ENCODE measurements at places on chromosomes 6 and 20.

DNA sequence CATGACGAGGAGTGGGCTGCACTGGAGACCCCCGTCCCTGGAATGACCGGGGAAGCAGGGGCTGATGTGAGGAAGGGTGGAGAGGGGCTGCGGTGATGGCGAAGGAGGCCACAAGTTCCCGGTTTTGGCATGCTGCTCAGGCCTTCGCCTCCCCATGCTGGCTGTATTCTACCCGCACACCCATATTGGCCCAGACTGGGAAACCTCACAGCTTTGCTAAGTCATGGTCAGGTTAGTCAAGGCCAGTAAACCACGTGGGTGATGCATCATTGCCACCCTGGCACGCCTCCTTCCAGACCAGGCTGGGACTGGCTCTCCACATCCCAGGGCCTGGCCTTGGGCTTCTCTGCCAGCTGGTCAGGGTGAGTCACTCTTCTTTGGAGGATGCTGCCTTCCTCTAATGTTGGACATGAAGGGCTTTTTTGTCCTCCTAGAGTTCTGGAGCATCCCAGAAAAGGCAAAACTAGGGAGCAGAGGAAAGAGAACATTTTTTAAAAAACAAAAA lies 53.8 kb downstream of the PCNA start:
- H3K27ac ChIP-seq: no peak overlapping the region
- no peak overlapping the region for H3K4me3 ChIP-seq
- H3K36me3 ChIP-seq: no peaks in the 10 kb centered on the region
- no peaks in the 10 kb centered on the region for H3K4me1 ChIP-seq

GRCh38 chr6:125192610-125192930 lies 39.0 kb downstream of the TPD52L1 start:
- no peaks in the 10 kb centered on the region for H3K27me3 ChIP-seq
- DNase-seq: no peak
- no peaks in the 10 kb centered on the region for H3K4me1 ChIP-seq
- H3K27ac ChIP-seq: no peak overlapping the region
- H3K36me3 ChIP-seq: no peaks in the 10 kb centered on the region
- H3K4me3 ChIP-seq: no peak overlapping the region

GRCh38 chr20:31820228-31820627 lies 1.1 kb downstream of the MYLK2 start:
- H3K4me1 ChIP-seq: no peaks in the 10 kb centered on the region
- no peak overlapping the region for H3K27ac ChIP-seq
- H3K36me3 ChIP-seq: no peaks in the 10 kb centered on the region
- no peak for DNase-seq
- H3K27me3 ChIP-seq: no peaks in the 10 kb centered on the region
- no peak overlapping the region for H3K4me3 ChIP-seq

DNA sequence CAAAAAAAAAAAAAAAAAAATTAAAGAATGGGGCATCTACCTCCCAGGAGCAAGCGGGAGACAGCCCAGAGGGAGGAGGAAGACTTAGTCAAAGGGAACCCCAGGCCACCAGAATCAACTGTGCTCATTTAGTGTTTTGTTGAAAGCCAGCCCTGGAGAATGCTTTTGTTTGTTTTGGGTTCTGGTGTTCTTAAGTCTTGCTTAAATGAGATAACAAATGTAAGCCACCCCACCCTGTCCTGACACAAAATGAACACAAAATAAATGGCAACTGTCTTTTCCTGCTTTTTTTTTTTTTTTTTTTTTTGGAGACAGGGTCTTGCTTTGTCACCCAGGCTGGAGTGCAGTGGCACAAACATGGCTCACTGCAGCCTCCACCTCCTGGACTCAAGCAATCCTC lies 165.0 kb upstream of the JARID2 start:
- no peak overlapping the region for H3K27ac ChIP-seq
- H3K4me3 ChIP-seq: no peak overlapping the region
- no peaks in the 10 kb centered on the region for H3K36me3 ChIP-seq
- no peaks in the 10 kb centered on the region for H3K4me1 ChIP-seq
- no peak for DNase-seq

DNA sequence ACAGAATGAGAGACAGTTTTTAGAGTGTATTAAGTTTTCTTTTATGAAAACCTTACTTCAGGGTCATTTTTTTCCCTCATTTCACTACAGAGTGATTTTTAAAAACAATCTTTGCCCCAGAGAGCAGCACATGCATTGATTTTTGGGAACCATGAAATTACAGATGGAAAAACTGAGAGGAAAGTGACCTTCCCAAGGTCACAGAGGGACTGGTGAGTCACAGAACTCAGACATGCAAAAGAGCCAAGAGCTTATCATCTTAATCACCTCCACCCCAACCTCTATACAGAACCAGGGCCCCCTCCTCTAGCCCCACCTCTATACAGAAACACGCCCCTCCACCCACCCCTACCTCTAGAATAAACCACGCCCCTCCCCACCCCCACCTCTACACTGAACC lies 10.7 kb downstream of the PXMP4 start:
- no peak for DNase-seq
- H3K27me3 ChIP-seq: no peaks in the 10 kb centered on the region
- H3K27ac ChIP-seq: no peak overlapping the region
- H3K36me3 ChIP-seq: peaks cover 24% of the 10 kb centered on the region
- H3K4me3 ChIP-seq: no peak overlapping the region
- no peaks in the 10 kb centered on the region for H3K4me1 ChIP-seq

GRCh38 chr6:148771896-148772554 lies 25.2 kb downstream of the UST start:
- H3K36me3 ChIP-seq: no peaks in the 10 kb centered on the region
- H3K27ac ChIP-seq: no peak overlapping the region
- H3K4me1 ChIP-seq: no peaks in the 10 kb centered on the region

DNA sequence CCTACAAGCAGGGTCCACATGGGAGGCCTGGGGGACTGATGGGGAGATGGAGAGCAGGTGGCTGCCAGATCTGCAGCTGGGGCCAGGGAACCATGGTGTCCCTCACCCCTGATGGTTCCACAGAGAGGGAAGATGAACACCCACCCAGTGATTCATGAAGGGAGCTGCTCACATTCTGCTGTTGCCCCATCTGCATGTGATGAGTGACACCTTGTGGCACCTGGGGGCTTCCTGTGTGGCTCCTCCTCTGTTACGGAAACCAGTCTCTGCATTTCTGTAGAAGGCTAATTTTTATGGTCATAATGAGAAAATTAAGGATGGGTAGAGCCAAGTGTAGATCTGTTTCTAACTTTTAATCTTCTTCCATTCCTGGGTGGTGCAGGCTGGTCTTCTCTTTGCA lies 217.1 kb downstream of the SMOC2 start:
- no peaks in the 10 kb centered on the region for H3K27me3 ChIP-seq
- H3K36me3 ChIP-seq: no peaks in the 10 kb centered on the region
- no peak overlapping the region for H3K4me3 ChIP-seq
- no peak for DNase-seq
- no peak overlapping the region for H3K27ac ChIP-seq

DNA sequence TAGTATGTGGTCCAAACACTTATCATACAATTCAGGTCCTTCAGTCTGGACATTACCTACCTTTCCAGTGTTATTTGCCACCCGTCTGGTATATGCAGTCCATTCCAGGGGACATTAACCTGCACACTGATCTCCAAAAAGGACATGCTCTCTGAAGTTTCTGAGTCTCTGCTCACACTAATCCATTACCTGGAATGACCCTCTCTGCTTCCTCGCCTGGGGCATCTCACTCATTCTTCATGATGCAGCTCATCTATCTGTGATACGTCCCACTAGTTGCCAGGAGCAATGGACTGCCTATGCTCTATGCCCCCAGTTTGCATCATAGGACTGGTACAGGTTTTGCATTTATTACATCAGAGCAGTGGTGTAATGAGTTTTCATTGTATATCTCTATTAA lies 5.9 kb upstream of the TUBB2B start:
- H3K27ac ChIP-seq: no peak overlapping the region
- H3K27me3 ChIP-seq: no peaks in the 10 kb centered on the region
- H3K4me3 ChIP-seq: no peak overlapping the region
- no peaks in the 10 kb centered on the region for H3K4me1 ChIP-seq
- H3K36me3 ChIP-seq: no peaks in the 10 kb centered on the region
- DNase-seq: no peak

DNA sequence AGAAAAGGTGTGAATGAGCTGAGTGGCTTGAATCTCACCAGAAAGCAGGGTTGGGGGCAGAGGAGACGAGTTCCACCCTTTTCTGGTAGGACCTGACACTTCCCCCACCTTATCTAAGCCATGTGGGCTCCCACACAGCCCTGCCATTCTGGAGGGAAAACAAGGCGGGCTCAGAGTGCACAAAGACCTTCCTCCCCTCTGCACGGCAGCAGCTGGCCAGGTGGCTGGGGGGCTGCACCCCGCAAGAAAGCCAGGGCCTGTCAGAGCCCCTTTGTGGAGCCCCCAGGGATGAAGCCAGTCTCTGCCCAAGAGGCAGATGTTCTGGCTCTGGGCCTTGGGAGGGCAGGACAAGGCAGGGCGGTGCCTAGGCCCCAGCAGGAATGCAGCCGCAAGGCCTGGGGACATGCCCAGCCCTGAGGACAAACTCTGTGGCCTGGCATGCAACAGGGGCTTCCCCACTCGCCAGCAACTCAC lies 48.4 kb upstream of the DSN1 start:
- no peak for DNase-seq
- no peaks in the 10 kb centered on the region for H3K36me3 ChIP-seq
- no peak overlapping the region for H3K4me3 ChIP-seq
- no peak overlapping the region for H3K27ac ChIP-seq
- no peaks in the 10 kb centered on the region for H3K27me3 ChIP-seq
- H3K4me1 ChIP-seq: no peaks in the 10 kb centered on the region

DNA sequence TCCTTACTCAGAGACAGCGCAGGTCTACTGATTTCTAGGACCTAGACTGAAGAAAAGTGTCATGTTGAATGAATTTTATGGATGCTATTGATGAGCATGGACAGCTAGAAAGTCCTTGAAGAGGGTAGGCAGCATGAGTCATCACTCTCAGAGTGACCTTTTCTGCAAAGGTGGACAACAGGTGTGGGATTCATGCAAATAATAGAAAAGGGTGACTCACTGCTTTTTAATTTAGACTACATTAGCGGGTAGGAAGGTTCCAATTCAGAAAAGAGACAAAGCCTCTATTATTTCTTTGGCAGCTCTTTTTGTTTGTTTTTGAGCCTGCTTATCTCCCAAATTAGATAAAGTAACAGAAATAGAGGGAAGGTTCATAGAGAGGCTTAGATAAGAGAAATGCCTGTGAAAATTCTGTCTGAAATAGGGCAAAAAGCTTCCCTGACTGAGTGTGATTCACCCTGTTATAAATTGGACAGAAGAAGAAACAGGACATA lies 191.4 kb downstream of the TENT5A start:
- H3K4me1 ChIP-seq: peaks cover 21% of the 10 kb centered on the region
- H3K27ac ChIP-seq: no peak overlapping the region
- no peak overlapping the region for H3K4me3 ChIP-seq
- no peak for DNase-seq
- H3K27me3 ChIP-seq: no peaks in the 10 kb centered on the region

- no peak overlapping the region for H3K27ac ChIP-seq
- H3K4me1 ChIP-seq: no peaks in the 10 kb centered on the region
- H3K27me3 ChIP-seq: no peaks in the 10 kb centered on the region
- no peak overlapping the region for H3K4me3 ChIP-seq
Observed at GRCh38 chr6:128657181-128657580, 136.8 kb upstream of the PTPRK start.

DNA sequence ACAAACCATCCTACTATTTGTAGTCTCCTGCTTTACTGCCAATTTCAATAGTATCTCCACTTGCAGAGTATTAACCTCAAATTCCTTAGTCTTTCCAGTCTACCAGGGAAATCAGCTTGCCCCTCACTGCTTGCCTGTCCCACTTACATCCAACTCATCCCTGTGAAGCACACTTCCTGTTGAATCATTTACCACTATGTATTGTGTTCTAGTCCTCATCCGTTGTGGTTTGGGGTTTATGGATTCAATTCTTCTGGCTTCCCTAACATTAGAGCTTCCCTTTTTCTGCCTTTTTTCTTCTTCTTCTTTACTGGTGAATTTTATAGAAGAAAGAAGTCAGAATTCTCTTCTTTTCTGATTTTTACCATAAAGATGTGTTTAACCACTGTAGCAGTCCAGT lies 5.1 kb upstream of the TXLNB start:
- no peaks in the 10 kb centered on the region for H3K4me1 ChIP-seq
- H3K27ac ChIP-seq: no peak overlapping the region
- no peak for DNase-seq
- no peaks in the 10 kb centered on the region for H3K27me3 ChIP-seq
- no peak overlapping the region for H3K4me3 ChIP-seq

Data from right lobe of liver (tissue), 6 donors.